Activated CD8-positive, alpha-beta memory T cell treated with anti-CD3 and anti-CD28 coated beads for 1 hour (primary cell): ENCODE measurements at places on chromosomes 3 and 15.

- no peak for DNase-seq
These were observed 27.9 kb upstream of the SLC6A1 start for GRCh38 chr3:10964537-10965167.

- no peak for DNase-seq
These were observed 198.3 kb upstream of the TGFBR2 start for GRCh38 chr3:30408105-30408557.

DNA sequence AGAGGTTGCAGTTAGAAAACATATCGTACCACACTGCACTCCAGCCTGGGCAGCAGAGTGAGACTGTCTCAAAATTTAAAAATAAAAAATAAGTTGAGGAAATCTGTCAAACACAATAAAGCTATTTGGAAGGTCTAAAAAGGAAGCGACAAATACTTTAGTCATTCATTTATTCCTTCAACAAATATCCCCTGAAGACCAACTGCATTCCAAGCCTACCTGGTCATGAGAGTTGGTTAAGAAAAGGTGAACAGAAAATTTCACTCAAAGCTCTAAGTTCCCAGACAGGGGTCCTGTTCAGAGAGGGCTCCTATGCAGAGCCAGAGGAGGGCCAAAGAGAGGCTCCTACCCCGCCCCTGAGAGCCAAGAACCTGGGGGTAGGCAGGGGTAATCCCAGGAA, 15.4 kb upstream of the PRKAR2A start:
- DNase-seq, result no peak

DNA sequence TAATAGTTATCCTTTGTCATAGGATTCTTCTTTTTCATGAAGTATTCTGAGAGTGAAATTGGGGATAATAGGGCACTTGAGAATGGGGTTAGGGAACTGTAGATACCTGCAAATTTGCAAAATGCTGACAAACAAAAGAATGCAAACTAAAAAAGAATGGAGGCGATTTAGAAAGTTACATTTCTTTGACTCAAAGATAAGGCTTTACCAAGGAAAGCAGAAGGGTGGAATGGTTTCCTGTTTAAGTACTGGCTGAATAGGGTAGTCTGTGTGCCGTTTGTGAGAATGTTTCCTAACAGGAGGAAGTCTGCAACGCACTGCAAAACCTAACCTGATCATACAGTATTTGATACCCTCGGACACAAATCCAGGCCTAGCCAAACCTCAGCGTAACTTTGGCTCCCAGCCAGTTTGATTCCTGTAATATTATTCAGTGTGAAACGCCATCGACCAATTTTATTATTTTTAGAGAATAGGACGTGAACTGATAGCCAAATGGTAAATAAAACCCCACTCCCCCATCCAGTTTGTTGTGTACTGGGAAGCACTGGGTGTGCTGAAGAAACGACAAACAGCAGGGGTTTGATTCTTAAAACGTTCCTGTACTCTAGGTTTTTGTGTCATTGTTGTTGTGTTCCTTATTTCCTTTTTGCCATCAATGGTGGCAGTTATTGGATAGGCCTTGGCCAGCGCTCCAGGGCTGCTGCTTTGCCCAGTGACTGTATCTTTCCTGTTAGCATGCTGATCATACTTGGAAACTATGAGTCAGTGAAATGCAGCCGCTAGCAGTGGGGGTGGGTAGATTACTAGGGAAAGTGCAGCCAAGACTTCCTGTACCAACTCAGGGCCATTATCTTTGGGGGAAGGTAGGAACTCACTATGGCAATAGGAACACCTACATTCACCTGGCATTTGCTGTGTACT, 148.0 kb upstream of the TBL1XR1 start:
- DNase-seq, result no peak

- DNase-seq, result no peak
These were observed 80.5 kb upstream of the PLXND1 start for GRCh38 chr3:129686941-129687340.

DNA sequence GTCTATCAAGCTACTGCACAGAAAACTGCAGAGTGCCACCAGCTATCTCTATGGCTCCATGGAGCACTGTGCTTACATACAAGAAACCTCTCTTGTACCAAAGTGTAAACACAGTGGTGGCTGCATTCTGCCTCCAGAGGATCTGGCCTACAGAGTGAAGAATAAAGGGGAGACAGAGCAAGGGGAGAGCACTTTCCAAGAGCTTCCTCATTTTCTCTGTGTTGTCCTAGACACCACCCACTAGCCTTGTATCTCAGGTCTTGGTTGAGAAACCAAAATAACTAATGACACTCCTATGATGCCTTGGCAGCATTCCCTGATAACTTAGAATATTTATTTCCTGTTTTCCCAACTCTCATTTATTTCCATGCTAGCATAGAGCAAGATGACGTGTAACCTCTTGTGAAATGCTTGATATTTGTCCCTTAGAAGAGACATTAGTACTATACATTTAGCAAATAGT, 56.9 kb upstream of the PHLDB2 start:
- no peak for DNase-seq

DNA sequence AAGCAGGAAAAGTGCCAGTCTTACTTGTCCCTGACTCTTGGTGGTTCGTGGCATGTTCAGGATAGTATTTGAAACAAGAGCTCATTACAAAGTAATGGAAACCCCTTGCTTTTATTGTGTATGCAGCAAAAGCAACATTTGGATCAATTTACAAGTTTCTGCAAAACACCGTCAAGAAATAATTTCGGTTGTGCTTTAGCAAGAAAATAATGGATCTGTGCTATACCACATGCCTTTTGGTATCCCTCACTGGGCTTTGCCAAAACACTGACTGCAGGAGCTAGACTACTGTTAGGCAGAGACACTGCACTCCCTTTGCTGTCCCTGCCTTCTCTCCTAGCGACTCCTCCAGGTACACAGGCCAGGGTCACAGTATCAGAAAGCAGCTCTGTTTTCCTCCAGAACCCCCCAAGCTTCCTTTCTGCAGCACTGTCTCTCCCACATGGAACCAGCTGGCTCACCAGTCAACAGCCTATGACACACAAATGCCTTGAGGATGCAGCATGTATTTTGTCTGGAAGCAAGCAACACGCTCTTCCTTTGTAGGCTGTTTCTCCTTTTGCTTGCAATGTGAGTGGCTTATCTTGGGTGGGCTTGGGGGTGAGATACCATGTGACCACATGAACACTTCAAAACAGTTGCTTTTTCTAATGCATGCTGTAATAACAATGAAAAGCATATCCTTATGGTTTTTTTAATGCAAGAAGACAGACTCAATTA, 111.4 kb downstream of the PGPEP1L start:
- DNase-seq, result no peak

DNA sequence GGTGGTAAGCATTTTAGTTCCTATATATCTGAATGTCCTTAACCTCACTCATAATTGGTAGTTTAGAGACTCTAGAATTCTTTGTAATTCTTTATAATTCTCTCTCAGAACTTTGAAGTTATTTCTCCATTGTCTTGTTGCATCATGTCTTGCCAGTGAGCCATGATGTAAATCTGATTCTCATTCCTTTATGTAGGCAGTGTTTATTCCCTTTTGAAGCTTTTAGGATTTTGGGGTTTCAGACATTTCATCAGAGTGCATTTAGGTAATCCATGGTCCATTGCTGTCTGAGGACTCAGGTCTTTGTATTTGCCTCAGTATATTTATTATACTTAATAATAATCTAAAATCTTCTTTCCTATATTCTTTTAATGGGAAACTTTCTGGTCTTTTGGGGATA, 20.6 kb downstream of the CMC1 start:
- DNase-seq, result no peak

GRCh38 chr3:11558918-11559815, 84.5 kb downstream of the VGLL4 start:
- no peak for DNase-seq

DNA sequence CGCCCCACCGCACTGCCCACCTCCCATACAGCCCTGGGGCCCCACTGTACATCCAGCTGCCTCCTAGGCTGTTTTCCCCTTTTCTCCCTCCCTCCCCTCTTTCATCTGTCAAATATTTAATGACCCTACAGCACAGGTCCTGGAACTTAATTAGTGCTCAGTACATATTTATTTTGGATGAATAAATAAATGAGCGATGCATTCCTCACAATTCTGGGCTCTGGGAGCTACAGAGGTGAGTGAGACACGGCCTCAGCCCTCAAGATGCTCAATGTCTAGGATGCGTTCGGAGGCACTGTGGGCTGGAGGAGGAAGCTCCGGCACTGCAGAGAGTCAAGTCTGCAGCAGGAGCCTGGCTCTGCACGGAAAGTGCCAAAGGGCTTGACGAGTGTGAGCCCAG, 175.0 kb downstream of the FAM43A start:
- DNase-seq, result no peak

DNA sequence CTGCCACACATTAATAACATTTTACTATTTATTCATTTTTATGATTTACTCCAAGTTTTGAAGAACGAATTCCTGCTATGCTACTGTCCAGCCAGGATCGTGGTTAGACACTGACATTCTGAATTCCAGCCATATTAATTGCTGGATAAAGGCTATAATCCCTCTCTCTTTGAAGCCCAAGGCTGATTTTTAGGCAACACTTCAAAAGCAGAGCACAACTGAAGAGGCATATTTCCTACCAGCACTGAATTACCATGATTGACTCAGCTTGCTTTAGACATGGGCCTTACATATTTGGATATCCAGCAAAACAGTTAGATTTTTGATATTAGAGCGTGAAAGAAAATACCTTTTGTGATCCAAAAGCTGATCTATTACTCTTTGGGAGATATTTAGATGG, 205.0 kb downstream of the ZIC1 start:
- no peak for DNase-seq

DNA sequence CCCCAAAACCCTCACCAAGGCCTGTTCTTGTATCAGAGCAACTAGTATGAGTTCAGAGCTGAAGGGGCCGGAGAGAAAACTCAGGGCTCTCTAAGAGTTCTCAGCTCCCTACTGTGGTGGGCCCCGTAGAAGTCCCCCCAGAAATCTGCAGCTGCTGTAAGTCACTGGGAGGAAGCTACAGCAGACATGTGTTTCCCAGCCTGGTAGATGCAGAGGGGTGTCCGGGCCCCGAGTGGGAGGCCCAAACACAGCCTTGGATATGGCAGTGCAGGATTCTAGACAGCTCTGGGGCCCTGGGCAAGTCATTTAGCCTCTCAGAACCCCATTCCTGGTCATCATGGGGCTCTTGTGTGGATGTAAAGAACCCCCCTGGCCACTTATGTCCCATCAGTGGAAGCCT, 39.2 kb upstream of the CSPG4 start:
- DNase-seq, result no peak

GRCh38 chr3:178777718-178778411, 241.6 kb downstream of the KCNMB2 start:
- no peak for DNase-seq

DNA sequence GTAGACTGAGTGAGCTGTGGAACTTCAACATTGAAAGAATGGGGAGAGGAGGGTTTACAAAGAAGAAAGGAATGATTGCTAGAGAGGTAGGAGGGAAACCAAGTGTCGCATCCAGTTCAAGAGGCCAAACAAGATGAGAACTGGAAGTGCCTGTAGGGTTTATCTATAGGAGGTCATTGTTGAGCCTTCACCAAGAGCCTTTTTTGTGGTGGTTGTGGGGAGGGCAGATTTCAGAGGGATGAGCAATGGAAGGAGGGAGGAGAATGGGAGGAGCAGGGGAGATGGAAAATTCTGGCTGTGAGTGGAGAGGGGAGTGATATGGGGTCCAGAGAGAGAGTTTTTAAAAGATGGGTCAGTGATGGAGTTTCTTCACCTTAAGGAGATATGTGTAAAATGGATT, 8.5 kb downstream of the PDIA5 start:
- no peak for DNase-seq

- no peak for DNase-seq
These were observed 29.8 kb downstream of the NMNAT3 start for GRCh38 chr3:139647866-139648435.

DNA sequence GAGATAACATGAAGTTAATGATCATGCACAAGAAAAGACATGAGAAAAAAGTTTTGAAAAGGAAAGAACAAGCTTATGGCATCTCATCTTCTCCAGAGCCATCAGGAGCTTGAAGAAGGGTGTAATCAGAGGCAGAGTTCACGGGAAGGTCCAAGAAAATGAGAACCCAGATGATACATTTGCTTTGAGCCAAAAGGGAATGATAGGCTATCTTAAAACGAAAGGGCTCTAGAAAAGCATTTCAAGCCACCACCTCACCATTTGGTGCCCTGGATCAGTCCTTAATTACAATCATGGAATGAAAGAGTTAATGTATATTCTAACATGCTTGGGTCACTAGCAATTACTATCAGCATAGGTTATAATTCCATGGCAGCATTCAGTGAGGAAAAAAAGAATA, 781.8 kb downstream of the ROBO1 start:
- DNase-seq, result no peak

- no peak for DNase-seq
These were observed 1.7 kb upstream of the LINGO1 start for GRCh38 chr15:77634266-77634962.

- no peak for DNase-seq
These were observed 42.2 kb downstream of the TBC1D2B start for GRCh38 chr15:78035321-78035751.

GRCh38 chr15:71256934-71257664, 141.8 kb downstream of the THSD4 start:
- DNase-seq, result no peak

DNA sequence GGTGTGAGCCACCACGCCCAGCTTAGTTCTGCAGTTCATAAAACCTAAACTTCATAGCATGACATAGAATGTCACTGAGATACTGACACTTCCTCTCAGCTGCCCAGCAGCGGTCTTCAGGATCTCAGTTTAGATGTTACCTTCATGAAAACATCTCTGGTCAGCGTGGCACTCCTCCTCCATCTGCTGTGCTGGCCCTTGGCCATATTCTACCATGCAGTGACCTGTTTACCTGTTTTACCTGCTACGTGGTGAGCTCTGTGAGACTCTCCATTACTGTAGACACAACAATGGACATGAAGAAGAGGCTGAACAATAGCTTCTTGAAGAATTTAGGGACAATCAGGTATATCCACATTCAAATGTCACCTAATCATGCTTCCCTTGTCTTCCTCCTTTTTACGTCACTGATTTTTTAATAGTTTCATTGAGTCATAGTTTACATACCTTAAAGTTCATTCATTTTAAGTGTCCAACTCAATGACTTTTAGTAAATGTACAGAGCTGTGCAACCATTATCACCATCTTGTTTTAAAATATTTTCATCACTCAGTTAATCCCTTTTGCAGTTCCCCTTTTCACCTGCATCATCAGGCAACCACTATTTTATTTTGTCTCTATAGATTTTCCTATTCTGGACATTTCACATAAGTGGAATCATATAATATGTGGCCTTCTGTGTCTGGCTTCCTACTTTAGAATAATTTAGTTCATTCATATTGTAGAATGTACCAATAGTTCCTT, 32.2 kb upstream of the PTPN23 start:
- DNase-seq, result no peak
